ENCODE measurements at places on chromosomes 11 and 22. TPM values are rescaled to one million over a fixed set of nuclear protein-coding genes. Genes with fewer than 3 reads are reported as not detected.
A peak's percentile ranks its signal among the peaks of the same experiment; 100 is the strongest.

GRCh38 chr11:114614127-114614720 lies 18.6 kb upstream of the NXPE4 start:
- DNase-seq = no peak

DNA sequence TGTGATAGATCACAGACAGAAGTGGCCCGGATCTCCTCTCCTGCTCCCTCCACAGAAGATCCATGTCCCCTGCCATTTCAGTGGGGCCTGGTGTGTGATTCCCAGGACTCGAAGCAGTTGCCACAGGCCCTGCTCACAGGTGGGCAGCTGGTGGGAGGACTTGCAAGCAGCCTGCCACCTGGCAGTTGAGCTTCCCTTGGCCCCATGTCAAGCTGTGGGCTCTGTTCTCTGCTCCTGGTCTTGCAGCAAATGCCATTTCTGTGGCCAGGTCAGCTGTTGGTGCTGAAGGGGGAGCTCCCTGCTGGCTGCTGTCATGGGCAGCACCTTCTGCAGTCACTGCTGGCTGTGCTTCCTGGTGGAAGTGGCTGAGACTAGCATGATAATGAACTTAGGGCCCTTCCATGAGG lies 59.1 kb upstream of the SLC22A12 start:
- peak; percentile 47 for DNase-seq

- DNase-seq = no peak
Measured at GRCh38 chr22:29244785-29245625, 22.8 kb downstream of the RHBDD3 start.

Gene TSPAN18
- total RNA-seq = 28.6 TPM

DNA sequence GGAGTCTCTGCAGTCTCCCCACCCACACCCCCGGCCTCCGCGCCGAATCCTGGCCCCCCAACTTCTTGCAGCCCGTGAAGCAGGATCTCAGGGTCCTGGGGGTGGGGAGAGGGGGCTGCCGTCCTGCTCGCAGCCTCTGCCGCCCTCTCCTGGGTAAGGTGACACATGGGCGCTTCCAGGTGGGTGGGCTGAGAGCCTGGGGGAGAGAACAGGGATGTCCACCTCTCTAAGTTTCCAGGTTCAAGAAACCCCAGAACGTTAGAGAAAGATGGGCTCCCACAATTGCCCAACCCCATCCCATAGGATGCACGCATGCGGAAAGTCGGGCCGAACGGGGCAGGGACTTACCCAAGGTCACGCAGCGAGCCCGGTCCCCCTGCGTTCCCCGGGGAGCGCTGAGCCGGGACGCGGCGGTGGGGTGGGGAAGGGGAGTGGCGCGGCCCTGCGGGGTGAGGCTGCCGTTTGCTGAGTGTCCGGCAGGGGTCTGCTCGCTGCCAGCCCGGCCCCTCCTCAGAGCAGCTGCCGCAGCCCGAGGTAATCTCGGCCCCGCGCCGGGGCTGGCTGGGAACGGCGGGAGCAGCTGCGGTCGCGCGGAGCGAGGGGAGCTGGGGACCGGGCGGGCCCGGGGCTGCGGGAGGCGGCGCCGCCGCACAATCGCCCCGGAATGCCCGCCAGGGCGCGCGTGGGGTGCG lies 705 bp upstream of the CAPN1 start:
- peak; percentile 86 for DNase-seq

GRCh38 chr11:115959081-115959486 lies 454.9 kb upstream of the CADM1 start:
- no peak for DNase-seq

DNA sequence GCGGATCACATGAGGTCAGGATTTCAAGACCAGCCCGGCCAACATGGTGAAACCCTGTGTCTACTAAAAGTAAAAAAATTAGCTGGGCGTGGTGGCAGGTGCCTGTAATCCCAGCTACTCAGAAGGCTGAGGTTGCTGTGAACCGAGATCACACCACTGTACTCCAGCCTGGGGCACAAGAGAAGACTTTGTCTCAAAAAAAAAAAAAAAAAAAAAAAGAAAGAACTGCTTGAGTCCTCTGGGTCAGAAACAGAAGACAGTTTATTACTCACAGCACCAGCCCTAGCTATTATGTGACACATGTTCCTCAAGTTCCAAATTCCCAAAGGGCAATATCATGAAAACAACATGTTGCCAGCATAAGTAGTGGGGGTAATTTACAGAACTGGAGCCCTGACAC lies 1014.1 kb upstream of the RAG2 start:
- peak; percentile 5 for DNase-seq

Gene FGF19
- total RNA-seq = not detected

- no peak for DNase-seq
Measured at GRCh38 chr22:16717699-16718558, 107.3 kb downstream of the XKR3 start.

DNA sequence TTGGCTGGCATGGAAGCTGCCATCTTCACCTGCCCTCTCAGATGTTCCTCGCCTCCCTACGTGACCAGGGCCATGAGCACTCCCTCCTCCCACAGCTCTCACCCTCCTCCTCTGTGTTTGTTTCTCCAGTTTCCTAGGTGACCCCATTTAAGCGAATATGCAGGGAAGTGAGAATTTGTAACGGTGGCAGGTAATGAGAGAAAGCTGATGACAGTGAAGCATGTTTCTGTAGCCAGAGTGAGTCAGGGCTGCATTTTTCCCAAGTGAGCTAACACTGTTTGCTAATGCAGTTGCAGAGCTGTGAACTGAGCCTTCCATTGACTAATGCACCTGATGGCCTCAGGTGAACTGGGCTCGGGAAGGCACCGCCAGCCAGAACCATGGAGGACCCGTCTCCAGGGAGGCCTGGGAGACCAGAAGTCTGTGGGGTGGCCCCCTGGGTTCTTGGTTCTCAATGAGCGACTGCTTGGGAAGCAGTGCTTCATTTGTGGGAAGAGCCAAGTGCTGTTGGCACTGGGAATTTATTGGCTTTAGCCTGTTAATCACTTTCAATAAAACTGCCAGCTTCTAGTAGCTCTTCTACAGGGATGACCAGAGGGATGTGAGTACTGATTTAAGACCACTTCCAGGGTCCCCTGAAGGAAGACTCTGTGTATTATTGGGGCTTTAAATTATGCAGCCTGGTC lies 64.5 kb downstream of the BARX2 start:
- no peak for DNase-seq

DNA sequence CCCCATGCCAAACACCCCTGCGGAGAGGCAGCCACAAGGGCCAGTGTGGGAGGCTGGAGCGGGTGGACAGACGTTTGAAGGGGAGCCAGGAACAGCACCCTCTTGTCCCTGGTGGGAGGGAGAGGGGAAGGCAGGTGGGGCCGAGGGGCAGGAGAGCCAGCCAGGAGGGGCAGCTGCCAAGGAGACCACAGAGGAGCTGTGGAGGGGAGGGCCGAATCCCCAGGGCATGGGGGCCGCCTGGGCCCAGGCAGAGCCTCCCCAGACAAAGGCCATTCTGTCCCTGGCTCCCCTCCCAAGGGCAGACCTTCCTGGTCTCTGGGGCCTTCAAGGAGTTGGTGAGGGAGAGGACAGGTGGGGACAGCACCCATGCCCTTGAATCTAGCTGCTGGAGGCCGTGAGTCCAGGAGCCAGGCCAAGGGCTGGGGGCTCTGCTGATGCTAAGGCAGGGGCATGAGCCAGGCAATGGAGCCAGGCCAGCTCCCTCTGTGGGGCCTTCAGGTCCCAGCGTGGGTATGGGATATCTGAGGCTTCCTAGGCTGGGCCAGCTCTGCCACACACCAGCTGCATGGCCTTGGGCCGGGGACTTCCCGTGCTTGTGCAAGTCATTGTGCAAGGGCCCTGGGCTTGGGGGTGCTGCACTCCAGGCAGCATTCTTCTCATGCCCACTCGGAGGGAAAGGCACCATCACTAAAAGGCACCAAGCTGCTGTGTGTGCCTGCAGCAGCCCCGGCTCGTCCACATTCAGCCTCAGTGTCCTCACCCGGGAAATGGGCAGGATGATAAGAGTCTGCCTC lies 11.4 kb downstream of the EMID1 start:
- peak; percentile 49 for DNase-seq

- peak; percentile 82 for DNase-seq
Measured at GRCh38 chr11:66950112-66950535, 8.1 kb downstream of the PC start.

Gene CABP4
- 1.2 TPM for total RNA-seq

GRCh38 chr22:22362311-22362710 lies 117.7 kb downstream of the VPREB1 start:
- no peak for DNase-seq

GRCh38 chr11:111944651-111945051 lies 7.5 kb downstream of the DIXDC1 start:
- no peak for DNase-seq

Gene FJX1
- total RNA-seq = 14.9 TPM

All from SJCRH30 (cell line).